ENCODE measurements at places on chromosomes 6 and 20.

DNA sequence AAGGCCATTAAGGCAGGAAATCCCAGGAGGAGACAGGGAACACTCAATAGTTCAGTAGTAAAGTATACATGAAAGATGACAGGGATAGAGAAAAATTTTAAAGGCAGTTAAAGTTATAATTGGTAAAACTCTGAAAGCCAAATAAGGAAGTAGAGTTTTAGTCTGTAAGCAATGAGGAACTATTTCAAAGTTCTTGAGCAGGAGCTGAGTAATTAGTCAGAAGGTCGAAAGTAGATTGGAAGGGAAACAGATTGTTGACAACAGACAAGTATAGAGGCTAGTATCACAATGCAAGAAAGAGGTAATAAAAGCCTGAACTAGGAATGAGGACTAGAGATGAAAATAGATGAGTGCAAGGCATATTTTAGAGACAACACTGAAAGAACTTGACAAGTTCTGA lies 150.3 kb downstream of the CDK19 start:
- no peak for DNase-seq

DNA sequence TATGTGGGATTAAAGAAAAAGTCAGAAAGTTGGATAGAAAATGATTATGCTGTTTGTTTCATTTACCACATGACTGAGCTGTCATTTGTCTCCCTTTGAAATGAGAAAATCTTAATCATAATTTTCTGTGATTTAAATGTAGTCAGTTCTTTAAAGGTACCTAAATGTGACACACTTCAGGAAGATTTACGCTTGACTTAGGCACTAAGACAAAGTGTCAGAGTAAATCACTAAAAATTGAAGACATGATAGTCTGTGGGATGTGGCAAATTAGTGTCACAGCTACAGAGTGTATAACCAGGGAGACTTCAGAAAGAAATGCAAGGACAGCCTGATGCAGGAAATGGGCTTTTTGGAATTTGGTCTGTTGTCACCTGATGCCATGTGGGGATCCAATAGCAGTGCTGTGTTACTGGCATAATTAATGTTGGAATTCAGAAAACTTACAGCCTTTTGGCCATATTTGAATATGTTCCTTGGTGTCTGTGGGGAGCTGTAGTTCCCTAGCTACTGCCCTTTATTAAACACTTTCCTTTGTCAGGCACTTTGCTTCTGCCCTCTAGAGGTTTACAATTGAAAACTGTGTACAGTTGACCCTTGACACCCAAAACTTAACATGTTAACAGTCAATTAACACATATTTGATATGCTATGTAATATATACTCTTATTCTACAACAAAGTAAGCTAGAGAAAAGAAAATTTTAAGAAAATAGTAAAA lies 493.8 kb downstream of the UTRN start:
- no peak for DNase-seq

GRCh38 chr6:79608334-79609224 lies 22.6 kb upstream of the SH3BGRL2 start:
- no peak for DNase-seq

GRCh38 chr20:62437496-62437895 lies 10.2 kb upstream of the RBBP8NL start:
- no peak for DNase-seq

- DNase-seq: no peak
Measured at GRCh38 chr6:31005249-31006020, 4.8 kb upstream of the MUC22 start.

DNA sequence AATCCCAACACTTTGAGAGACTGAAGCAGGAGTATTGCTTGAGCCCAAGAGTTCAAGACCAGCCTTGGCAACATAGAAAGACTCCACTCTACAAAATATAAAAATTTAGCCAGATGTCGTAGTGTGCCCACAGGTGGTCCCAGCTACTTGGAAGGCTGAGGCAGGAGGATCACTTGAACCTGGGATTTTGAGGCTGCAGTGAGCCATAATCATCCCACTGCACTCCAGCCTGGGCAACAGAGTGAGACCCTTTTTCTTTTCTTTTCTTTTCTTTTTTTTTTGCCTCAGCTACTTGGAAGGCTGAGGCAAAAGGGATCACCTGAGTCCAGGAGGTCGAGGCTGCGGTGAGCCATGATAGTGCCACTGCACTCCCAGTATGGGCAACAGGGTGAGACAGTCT lies 17.9 kb downstream of the FASTKD5 start:
- no peak for DNase-seq

GRCh38 chr6:137309078-137309762 lies 90.0 kb upstream of the IFNGR1 start:
- peak; percentile 37 for DNase-seq

DNA sequence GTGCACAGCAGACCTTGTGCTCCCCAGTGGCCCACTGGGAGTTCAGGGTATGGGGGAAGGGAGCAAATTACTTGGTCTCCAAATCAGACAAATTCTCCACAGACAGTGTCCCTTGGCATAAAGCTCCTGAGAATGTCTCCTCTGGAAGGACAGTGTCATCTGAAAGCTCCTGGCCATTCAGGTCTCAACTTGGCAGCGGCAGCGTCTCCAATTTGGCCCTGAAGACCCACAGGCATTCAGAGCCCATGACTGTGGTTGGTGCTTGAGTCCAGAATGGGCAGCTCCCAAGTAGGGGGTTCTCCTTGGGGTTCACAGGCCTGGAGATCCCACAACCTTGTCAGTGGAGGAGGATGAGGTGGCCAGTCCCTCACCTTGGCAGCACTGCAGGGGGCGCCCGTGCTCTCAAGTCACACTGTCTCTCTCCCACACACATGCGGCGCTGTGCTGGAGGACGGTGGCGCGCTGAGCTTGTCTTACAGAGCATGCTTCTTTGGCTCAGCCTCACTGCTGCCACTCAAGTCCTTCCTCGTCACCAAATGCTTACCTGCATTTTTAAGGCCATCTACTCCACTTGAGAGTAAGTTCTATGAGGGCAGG lies 20.7 kb downstream of the DYNLRB1 start:
- no peak for DNase-seq

- no peak for DNase-seq
Measured at GRCh38 chr6:83086751-83087150, 19.3 kb downstream of the DOP1A start.

DNA sequence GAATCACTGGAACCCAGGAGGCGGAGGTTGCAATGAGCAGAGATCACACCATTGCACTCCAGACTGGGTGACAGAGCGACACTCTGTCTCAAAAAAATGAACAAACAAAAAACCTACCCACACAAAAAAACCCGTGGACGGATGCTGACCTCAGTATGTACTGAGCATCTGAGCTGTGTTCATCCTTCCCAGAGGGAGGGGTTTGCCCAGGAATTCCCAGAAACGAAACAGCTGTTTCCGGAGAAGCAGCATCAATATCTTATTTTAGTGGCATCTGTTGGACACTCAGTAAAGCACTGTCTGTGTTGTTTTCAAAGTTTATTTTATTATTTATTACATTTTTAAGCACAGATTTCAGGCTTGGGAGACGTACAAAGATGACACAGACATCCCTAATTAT lies 18.7 kb downstream of the NANP start:
- no peak for DNase-seq

DNA sequence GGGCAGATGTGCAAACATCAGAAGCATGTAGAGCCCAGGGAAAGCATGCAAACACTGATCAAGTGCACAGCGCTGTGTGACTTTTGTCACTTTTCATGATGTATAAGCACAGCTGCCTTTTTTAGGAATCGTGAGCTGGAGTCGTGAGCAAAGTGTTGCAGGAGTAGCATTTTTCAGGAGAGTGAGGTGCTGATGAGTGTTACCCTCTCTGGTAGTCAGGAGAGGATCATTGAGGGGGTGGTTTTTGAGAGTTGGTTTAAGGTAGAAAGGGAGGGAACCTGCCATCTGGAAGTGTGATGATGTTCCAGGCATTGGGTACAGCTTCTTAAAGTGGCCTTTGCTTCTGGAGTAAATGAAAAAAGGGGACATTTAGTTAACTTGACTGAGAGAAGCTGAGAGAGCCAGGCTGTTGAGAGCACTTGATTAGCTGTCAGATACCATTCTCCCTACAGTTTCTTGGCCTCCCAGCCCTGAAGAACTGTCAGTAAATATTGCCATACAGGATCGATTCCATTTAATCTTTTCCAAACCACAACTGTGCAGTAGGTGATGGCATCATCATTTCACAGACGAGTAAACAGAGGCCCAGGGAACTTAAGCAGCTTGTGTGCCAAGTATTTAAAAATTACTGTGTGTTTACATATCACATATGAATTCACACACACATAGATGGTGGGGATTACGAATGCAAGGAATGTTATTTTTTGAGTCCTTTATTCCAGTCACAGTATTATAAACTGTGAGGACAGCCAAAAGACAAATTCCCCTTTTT lies 28.9 kb downstream of the TPD52L1 start:
- no peak for DNase-seq

DNA sequence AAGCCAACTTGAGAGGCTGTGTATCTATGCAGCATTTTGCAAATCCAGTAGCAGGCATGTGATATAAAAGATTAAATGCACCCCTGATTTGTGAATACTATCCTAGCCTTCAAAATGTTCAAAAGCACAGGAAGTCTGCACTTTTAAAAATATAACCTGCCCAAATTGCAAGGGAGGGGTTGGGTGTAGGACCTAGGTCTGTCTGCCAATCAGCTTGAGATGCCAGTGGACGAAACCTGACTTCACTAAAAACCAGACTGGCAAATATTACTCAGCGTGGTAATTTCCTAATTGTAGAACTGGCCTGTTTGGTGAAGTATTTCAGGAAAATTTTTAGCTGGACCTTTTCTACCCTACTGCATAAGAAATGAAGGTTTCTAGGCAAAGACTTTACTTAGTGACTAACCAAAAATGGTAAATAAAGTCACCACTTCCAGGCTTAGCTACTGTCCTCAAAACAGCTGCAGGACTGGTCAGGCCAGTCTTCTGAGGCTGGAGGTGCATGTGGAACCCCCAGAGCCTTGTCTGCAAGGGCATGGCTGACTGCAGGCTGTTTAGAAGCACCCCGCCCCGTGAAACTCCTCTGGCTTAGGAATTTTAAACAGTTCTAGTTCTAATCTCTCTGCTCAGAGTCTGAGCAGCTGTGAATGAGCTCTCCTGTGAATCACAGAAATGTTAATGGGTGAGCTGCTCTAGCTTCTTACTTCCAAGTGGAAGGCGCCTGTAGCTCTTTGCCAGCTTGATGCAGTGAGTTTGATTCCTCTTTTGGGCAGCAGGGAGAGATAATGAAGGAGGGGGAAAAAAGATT lies 104.4 kb upstream of the ESR1 start:
- DNase-seq: no peak

DNA sequence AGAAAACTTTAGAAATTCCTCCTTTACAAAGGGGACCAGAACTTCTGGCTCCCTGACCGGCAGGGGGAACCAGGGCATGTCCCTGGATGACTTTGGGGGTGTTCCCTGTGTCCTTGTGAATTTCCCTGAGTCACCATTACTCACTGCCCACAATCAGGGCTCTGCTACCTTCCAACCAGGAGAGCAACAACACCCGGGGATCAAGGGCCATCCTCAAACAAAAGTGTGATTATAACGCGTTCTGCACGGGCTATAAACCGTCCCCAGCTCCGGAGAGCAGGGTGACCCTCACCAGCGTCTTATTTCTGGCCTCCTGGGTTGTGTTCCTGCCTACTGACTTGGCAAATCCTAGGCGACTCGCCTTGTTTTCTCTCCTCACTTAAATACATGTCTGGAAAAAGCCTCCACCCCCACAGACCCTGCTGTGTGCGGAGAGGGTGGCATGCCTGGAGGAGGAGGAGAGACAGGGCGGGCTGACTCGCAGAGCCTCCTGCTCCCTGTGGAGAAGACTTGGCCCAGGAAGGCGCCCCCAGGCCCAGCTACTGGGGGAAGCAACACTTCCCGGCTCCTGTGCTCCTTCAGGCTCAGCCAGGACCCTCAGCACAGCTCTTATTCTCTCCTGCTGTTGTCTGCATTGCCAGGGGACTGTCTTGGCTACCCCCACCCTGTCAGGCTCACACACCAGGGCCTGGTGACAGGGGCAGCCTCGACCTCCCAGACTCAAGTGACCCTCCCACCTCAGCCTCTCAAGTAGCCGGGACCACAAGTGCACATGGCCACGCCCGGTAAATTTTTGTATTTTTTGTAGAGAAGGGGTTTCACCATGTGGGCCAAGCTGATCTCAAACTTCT lies 54.1 kb downstream of the FGD2 start:
- peak; percentile 94 for DNase-seq

- no peak for DNase-seq
Measured at GRCh38 chr6:17268114-17268513, 13.0 kb upstream of the RBM24 start.

DNA sequence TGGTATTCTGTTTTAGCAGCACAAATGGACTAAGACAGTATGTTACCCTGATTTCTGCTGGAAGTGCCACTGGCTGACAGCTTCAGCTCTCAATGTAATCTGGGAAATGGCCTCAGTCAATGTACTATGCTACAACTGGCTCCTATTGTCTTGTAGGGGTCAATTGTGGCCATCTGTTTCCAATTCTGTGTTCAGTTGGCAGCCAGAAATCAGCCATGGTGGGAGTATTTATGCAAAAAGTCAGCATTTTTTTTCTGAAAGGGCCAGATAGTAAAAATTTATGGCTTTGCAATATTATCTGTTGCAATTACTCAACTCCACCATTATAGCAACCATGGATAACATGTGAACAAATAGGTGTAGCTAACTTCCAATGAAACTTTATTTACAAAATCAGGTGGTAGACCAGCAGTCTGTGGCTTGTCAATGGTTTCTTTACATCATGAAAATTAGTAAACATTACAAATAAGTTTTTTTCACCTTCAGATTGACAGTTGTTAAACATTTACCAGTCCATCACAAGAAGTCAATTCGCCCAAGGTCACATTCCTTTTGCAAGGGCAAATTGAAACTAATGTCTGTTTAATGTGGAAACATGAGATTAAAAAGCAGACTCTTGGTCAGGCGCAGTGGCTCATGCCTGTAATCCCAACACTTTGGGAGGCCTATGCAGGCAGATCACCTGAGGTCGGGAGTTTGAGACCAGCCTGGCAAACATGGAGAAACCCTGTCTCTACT lies 58.3 kb upstream of the TSHZ2 start:
- no peak for DNase-seq

GRCh38 chr6:119523556-119523955 lies 174.0 kb upstream of the MAN1A1 start:
- no peak for DNase-seq
